GM13976 (cell line): ENCODE measurements at places on chromosomes 7 and 10.

GRCh38 chr7:51732116-51732515, 415.5 kb upstream of the COBL start:
- no peak for DNase-seq

DNA sequence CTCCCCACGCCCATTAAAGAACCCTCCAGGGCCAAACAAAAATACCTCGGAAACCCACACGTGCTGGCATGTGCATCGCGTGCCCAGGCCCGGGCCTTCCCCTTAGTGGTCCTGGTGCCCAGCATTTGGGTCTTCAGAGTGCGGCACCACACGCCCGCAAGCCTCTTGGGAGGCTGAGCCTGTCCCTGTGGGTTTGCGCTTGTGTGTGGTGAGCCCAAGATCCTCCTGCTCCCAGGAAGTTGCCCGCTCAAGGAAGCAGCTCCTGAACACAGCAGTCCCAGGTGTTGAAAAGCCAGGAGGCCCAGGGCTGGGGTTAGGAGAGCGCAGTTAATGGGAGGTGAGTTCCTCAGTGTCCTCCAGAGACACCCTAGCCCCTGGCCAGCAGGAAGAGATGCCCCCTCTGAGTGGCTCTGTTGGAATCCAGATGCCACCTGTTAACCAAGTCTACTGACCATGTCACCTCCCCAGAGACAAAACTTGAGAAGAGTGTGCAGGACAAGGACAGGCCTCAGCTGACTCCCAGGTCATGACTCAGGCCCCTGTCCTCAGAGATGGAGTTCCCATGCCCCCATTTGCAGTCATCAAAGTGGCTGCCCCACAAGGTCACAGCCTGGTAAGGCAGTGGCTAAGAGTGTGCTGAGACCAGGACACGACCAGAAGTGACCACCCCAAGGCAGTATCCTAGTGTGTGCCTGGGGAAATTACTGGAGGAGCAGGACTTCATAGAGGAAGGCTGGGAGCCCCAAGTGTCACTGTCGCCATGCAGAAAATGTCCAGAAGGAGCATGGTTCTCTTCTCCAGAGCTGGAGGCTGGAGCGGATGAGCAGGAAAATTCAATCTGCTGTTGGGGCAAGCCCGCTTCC, 5.2 kb downstream of the FZD9 start:
- no peak for DNase-seq

DNA sequence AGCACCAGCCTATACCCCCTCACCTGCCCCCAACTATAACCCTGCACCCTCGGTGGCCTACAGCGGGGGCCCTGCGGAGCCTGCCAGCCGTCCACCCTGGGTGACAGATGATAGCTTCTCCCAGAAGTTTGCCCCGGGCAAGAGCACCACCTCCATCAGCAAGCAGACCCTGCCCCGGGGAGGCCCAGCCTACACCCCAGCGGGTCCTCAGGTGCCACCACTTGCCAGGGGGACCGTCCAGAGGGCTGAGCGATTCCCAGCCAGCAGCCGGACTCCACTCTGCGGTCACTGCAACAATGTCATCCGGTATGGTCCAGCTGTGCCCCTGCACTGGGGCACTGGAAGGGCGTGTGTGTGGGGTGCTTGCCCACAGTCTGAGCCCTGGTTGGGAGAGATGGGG, 40.0 kb upstream of the BMPR1A start:
- DNase-seq: no peak

DNA sequence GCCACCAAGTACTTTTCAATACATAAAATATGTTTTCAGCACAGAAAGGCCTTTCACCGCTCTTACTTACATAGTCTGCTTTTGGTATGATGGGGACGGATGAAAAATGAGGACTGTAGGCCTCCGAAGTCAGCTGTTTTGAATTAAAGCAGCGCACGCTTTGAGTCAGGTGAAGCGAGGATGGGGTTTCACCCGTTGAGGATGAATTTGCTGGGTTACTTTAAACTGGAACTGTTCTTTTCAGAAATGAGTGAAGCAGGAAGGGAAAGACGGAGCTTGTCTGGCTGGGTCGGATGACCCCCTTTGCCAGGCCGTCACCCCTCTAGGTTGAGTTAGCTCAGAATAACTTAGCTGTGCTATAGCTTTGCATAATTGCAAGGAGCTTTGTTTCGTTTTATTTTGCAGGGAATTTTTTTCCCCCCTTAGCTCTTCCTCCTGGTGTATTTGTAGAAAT, 40.0 kb downstream of the CUX1 start:
- DNase-seq: peak; percentile 63

GRCh38 chr10:78866731-78867554, 201.8 kb upstream of the ZMIZ1 start:
- DNase-seq: no peak

GRCh38 chr10:132916421-132916841, 25.9 kb downstream of the CFAP46 start:
- no peak for DNase-seq

DNA sequence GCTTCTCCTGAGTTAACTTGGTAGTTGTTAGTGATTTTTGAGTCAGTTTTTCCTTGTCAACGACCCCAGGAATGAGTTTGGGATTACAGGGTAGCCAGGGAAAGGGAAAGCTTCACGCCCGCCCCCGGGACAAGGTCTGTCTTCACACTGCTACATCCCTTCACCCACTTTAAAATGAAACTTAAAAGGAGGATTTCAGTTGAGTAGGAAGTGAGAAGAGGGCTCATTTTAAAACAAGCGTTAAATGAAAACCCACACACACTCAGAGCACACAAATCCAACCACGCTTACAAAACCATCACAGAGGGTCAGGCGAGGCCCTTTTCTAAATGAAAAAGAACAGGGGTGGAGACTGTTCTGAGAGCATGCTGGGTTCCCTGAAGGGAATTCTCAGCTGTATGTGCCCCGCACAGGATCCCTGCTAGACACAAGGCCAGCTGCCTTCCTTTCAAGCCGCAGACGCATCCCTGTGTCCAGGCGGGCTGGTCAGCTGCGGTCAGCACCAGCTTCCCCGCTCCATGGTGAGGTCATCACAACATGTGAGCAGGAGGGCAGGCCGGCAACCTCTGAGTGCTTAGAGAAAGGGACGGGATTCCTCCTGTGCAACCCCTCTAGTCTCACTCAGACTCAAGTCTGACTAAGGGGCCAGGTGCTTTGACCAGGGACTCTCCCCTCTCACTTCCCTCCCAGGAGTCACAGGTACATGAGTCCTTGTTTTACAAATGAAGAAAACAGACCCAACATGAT, 111.8 kb downstream of the EGFR start:
- no peak for DNase-seq

DNA sequence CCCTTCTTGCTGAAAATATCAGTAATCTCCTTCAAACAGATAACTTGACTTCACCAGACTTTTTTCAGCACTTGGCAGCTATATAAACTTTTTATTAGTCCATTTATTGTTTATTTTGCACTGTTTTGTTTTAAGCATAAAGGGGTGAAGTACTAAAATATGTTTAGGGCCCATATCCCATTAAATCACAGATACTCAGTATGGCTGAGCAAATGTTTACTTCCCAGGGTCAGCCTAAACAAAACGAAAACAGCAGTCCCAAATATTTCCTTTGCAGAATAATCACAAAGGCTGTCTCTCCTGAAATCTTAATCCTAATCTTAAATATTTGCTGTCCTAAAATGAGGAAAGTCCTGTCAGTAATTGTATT, 649.6 kb downstream of the TNS3 start:
- DNase-seq: no peak

DNA sequence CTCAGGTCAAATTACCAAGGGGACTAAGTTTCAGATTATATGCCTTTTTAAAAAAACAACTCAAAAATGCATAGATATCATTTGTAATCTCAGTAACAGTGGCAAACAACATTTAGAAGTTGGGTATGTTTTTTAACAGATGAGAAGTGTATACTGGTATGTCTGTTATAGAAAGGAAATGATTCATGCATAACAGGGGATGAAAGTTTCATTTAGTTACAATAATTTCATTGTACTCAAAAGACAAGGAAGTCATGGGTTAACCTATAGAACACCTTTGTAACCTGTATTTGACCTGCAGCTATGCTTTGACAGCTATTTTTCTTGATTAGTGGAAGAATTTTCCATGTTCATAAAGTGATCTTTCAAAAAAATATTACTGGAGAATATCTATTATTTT, 35.4 kb upstream of the FAM133B start:
- DNase-seq: no peak

DNA sequence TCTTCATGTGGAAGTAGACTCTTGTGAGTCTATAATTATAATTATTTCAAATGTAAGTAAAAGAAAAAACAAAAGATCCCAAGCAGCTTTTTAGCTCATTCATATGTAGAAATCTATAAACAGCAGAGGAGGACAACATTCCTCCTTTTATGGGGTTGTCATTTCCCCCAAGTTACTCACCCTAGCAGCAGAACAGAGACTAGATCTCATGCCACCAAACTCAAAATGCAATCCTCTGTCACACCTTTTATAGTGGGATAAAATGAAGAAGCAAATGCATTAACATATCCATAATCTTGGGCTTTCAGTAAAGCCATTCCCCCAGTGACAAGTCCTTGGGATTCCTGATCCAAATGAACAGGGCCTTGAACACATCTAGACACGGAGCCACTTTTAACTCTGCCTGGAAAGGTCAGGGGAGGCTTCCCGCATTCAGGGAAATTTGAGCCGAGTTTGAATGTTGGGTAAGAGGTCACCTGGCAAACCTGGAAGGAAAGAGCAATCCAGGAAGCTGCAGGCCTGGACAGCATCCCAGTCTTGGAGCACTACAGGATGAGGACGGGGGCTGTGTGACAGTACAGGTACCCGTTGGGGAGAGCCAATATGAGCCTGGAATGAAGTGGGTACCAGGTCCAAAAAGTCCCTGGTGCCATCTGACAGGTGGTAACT, 76.4 kb downstream of the DOCK4 start:
- no peak for DNase-seq

DNA sequence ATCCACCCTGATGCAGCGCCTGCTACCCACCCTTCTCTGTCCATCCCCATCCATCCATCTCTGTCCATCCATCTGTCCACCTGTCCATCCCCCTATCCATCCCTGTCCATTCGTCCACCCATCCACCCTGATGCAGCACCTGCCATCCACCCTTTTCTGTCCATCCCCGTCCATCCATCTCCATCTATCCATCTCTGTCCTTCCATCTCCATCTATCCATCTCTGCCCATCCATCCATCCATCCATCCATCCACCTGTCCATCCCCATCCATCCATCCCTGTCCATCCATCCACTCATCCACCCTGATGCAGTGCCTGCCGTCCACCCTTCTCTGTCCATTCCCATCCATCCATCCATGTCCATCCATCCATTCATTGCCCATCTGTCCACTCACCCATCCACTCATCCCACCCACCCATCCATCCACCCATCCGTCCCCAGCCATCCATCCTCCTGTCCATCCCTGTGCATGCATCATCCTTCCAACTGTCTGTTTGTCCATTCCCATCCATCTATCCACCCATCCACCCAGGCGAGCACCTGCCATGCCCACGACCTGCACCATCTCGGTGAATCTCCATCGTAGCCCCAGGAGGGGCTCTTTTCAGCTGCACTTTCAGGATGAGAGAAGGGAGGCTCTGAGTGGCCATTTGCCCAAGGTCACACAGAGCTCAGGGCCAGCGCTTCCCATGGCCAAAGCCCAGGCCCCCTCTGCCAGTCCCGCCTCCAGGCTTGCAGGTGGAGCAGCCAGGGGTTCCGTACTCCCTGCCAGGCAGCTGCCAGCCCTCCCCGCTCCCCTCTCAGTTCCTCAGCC, 137.4 kb downstream of the LHPP start:
- no peak for DNase-seq

GRCh38 chr10:88497913-88498312, 85.2 kb downstream of the RNLS start:
- DNase-seq: no peak

DNA sequence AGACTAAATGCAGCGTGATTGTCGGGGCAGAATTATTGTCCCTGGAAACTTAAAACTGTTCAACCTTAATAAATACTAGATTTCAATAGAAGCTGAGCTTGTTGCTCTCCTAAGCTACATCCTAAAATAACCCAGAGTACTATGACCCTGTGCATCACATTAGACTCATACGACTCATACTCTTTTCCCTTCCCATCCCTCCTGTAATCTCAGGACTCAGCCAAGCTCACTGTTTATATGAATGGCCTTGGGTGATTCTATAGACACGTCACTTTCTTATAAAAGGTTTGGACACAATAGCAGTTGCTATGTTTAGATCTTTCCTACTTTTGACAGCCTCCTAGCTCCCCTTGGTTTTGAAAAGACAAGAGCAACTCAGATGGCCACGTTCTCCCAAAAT, 17.2 kb downstream of the TCF7L2 start:
- DNase-seq: no peak
